ENCODE measurements at places on chromosomes 1 and 21. TPM values are rescaled to one million over a fixed set of nuclear protein-coding genes. Genes with fewer than 3 reads are reported as not detected.

- DNase-seq, result peak; percentile 73
These were observed 54.4 kb downstream of the SNRPE start for GRCh38 chr1:203915811-203916210.

- no peak for DNase-seq
These were observed 38.4 kb upstream of the CDC42BPA start for GRCh38 chr1:227356620-227357146.

Gene QSOX1
- total RNA-seq, result 1,004 TPM

- DNase-seq, result no peak
These were observed 2.2 kb downstream of the NEGR1 start for GRCh38 chr1:72280131-72280530.

Gene CDK11A
- total RNA-seq, result 14.2 TPM

Gene FCN3
- not detected for total RNA-seq

Gene TMEM61
- total RNA-seq, result not detected

Gene RIPPLY3
- total RNA-seq, result not detected

Data from fibroblast of lung (primary cell).